ENCODE measurements at places on chromosomes 1 and 21.

DNA sequence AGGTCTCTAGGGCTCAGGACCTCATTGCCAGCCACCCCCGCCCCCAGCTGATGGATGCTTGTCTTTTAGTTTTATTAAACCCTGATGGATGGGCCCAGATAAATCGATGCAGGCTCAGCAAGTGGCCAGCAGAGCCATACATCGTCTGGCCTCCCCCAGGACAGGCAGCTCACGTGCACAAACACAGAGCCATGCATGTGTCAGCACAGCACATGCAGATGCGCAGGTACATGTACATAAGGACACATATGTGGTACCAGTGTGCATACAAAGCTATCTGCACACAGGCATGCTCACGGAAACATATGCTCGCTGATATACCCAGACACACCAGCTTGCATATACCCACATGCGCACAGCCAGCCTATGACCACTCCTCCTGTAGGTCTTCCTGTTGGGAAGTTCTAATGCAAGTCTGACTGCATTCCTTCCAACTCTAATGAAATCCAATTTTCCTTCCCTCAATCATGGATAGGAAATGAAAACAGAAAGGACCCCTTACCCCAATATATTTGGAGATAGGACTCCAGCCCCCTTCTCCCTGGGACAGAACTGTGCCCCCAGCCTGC, 897 bp downstream of the COL16A1 start:
- DNase-seq, result no peak

DNA sequence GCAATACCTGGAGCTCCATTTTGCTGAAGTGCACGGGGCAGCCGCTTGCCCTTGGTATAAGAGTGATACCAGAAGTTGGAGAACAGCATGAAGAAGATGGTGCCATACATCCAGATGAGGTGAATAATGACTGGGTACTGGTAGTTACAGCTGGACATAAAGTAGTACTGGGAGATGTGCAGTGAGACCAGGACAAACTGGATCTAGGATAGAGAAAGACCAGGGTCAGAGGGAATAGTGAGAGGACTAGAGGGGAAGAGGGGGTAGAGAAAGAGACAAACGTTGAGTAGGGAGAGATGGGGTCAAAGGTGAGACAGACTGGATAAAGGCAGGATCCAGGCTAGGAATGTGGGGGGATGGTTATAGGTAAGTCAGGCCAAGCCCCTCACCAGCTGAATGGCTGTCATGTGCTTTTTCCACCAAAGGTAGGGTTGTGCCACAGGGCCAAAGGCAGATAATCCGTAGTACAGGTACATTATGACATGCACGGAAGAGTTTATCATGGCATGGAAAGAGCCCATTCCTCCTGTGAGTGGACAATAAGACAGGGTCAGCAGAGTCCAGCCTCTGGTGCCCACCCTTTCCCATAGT, 3.8 kb downstream of the ELOVL1 start:
- DNase-seq, result no peak

- DNase-seq, result no peak
Measured at GRCh38 chr1:61152469-61153105, 70.2 kb downstream of the NFIA start.

DNA sequence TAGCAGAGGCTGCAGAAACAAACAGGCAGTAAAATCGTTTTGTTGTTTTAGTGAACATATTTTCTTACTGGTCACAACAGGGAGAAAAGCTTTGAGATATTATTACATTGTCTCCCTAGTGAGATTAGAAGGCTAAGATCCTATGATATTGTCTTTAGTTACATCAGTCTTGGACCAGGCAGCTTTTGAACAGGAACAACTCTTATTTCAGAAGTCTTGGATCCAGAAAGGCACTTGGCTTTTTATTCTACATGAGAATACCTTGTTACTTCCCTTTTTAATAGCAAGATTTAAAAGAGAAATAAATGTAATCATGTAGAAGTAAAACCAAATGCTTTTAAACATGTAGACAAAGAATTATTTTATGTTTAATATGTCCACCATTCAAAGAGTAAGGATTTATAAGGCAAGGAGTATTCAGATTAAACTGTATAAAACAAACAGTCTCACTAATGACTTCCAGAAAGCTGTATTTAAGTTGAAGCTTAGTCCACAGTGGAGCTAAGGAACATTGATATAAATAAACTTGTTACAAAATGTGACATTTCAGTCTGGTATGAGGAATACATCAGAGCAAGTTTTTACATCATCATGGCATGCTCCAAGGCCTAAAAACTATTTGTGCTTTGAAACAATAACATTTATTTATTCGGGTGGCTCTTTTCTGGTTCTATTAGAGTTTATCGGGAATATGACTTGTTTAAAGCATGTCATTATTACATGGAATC, 72.2 kb downstream of the PHTF1 start:
- DNase-seq, result no peak

DNA sequence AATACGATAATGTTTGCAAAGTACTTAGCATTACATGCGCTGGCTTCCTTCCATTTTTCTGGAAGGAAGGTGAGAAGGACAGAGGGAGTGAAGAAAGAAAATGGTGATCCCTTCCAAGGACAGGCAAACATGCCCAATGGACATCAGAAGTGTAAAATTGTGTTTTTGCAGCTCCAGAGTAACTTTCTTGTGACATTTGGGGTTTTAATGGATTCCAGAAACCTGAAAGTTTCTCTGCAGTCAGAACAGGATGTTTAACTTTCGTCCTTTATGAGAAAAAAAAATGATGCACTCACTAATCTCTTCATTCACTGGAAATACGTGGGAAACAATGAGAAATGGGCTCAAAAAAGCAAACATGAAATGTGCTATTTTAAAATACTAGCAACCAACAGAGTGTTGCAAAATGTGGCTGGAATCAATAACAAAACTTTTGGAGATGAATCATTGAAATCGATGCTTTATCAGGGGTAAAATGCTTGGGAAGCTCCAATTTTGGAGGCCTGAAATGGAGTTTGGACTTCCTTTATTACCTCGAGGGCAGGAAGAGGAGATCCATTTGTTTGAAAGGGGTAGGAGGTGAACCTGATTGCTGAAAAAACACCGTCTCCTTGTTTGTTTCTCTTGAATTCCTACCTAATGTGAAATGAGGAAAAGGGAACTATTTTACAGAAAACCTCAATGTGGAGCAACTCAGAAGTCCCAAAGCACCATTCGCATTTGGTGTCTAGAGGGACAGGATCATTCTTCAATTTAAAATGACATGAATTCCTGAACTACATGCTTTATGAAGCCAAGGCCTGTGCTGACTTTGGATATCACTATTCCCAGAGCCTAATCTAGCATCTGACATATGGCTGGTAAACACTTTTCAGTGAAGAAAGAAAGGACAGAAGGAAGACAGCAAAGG, 129.5 kb downstream of the TRABD2B start:
- no peak for DNase-seq

DNA sequence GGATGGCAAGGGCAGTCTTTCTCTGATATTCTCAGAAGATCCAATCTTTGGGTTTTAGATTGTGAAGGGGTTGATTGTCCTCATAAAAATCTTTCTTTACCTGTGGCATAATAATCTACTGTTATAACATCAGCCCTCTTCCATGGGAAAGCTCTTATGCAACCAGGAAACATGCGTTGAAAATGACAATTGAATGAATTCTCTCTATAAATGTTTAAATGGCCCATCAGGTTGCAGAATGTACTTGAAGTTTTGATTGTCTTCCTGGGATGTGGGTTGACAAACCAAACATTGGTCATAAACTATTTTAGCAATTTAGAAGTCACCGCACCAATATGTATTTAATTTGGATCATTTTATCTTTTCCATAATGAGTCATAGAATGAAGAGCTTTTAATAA, 31.7 kb upstream of the ITLN1 start:
- no peak for DNase-seq

DNA sequence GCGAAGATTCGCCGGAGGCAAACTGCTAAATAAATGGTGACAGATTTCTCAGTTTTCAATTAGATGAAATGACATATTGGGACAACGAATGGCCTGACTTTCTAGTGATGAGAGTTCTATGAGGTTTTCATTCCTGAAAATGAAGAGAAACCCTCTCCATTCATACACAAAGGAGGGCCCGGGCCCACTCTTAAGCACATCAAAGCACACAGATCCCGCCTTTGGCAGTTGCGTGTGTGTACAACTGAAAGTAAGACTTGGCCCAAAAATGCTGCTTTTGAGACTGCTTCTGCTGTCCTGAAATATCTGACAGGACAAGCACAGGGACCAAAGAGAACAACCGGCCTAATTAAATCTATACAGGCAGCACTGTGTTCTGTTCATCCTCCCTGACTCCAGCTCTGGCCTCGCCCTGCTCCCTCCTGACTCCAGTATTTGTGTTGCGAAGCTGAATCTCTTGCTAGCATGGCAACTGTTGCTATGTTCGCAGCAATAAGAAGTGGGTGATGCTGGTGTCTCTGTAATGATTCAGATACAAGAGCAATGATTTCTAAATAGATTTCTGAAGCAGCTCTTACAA, 7.4 kb downstream of the LRRC53 start:
- DNase-seq, result no peak

DNA sequence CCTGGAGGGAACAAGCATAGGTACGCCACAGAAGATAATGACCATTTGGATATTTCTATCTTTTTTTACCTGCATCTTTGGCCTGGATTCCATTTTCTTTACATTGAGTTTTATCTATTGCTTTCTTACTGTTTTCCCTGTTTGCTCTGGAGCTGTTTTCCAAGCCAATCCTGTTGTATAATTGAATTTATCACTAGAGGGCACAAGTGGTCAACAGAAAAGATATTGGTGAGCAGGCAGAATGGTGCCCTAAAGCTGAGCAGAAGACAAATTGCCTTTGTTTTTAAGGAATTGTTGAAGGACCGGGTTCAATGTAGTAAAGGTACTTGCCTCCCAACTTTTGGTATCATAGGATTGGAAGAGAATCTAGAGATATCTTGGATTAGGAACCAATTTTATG, 152.8 kb downstream of the PPP1R12B start:
- DNase-seq, result no peak

DNA sequence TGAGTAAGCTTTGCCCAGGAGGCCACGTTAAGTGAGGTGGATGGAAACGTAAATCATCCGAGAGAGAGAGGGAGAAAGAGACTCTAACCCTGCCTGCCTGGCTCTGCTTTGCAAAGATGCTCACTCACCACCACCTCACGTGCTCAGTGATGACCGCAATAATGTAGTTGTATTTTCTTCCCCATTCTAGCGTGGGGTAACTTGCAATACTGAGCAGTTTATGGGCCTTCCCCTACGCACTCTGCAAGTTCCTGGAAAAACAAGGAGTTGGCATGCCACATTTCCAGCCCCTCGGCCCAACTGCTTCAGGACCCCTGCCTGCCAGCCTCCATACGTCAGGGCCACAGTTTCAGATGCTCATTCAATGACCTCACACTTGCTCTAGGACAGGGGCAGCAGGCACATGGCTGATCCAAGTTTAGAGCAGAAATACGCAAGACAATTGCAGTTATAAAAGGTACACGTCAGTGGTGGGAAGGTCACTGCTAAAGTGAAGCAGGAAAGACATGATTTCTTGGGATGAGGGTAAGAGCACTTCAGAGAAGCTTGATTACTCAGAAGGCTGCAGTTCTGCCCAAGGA, 112.5 kb upstream of the RAB4A start:
- DNase-seq, result no peak

GRCh38 chr1:35340519-35340918, 72.0 kb downstream of the ZMYM4 start:
- DNase-seq, result no peak

- DNase-seq, result no peak
Measured at GRCh38 chr21:39176271-39176709, 7.0 kb downstream of the PSMG1 start.

- no peak for DNase-seq
Measured at GRCh38 chr21:44283948-44284347, 1.7 kb upstream of the AIRE start.

DNA sequence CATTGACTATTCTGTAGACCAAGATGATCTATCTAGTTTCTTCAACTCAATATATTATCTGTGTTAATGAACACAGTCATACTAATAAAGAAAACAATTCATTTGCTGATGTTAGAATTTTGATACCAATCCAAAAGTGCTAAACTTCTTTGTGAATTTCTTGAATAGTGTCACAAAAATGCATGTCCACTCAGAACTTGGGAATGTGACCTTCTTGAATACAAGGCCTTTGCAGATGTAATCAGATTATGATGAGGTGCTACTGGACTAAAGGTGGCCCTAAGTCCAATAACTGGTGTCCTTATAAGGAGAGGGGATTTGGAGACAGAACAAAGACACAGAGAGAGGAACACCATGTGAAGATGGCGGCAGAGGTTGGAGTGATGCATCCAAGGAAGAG, 305.8 kb upstream of the ZP4 start:
- DNase-seq, result no peak

GRCh38 chr1:87349036-87349435, 20.4 kb downstream of the LMO4 start:
- no peak for DNase-seq

- no peak for DNase-seq
Measured at GRCh38 chr1:7252411-7253117, 467.3 kb downstream of the CAMTA1 start.

GRCh38 chr1:109994654-109995053, 10.1 kb downstream of the AHCYL1 start:
- DNase-seq, result no peak

DNA sequence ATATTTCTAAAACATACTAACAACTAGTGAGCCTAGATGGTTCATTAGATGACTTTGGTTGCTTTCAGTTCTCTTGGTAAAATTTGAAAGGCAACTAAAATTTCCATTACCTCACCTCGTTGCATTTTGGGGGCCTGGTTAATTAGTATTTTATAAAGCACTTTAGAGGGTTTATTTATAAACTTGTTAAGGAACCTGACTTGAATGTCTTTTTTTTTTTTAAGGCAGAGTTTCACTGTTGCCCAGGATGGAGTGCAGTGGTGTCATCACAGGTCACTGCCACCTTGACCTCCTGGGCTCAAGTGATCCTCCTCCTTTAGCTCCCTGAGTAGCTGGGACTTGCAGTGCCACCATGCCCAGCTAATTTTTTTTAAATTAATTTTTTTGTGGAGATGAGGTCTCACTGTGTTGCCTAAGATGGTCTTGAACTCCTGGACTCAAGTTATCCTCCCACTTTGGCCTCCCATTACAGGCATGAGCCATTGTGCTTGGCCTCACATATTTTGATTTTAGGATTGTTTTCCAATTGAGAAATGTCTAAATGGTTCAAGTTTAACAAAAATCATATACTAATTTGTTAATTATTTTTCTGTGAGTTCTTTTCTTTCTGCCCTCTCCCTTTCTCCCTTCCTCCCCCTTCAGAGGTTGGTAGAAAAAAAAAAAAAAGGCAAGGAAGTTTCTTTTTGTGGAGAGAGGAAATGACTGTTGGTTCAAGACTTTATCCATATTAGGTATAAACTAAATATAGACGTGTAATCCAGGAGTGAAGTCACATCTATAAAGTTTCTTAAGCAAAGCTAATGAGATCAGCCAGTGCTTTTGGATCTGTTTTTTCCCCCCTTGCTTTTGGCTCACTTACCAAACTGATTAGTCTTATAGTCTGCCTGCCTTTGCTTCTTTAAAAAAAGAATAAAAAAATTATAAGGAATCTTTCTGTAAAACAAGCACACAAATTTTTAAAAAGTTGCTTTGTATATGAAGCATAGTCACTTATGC, 24.7 kb downstream of the CLIC4 start:
- no peak for DNase-seq

GRCh38 chr1:78855258-78855657, 151.3 kb downstream of the ADGRL4 start:
- no peak for DNase-seq

- DNase-seq, result no peak
Measured at GRCh38 chr1:232902774-232903350, 47.5 kb upstream of the NTPCR start.

- DNase-seq, result no peak
Measured at GRCh38 chr1:67460676-67461500, 30.7 kb upstream of the SERBP1 start.

- DNase-seq, result no peak
Measured at GRCh38 chr1:96095849-96096612, 625.6 kb upstream of the PTBP2 start.

- DNase-seq, result no peak
Measured at GRCh38 chr1:169390303-169390702, 22.3 kb downstream of the BLZF1 start.

All from 8988T (cell line).